ENCODE measurements at places on chromosomes 2 and 18.

DNA sequence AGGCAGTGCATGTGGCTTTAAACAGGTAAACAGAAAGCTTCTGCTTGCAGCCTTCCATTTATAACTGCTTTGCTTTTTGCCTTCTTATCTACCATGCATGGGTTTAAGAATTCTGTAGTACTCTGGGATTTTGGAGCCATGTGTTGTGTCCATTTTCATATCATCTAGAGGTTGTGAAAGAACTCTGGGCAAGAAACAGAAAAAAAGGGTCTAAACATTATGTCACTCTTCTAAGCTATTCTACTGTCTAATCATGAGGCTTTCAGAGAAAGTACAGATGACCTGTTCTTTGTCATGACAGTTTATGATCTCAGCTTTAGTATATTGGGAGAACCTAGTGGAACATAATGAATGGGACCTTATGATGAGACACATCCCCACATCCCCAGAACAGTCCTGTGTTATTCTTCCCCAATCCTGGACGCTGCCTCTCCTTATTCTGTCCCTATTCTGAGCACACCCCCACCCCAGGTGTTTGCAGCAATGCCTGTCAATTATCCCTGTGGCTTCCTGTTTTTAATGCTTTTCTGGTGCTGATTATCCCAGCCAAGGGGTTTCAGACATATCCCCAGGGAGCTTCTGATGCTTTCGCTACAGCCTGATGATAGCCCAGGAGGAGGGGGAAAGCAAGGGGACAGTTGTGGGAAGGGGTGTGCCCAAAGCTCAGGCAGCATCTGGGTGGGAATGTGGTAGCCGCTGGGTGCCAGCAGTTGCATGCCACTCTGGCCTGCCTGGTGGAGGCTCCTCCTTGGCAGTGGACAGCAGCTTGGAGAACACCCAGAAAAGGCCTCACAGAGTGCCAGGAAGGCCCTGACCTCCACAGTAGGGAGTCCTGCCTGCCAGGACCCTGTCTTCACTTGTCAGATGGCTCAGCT, 169.5 kb upstream of the MAP3K20 start:
- no peak for DNase-seq

DNA sequence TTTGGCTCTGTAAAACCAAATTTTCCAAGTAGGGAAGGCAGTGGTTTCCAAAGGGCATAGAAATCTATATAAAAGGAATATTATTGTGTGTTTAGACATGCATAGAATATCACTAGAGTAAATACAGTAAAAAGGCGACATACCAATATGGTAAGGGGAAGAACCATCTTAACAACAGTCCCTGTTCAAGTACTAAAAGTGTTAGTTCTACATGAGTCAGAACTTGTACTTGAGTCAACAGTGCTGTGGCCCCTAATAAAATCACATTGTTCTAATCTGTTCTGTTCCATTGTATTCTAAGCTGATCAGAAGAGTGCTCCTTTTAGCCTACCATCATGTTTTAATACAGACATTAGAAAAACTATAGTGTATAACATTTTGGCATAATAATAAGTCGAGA, 36.1 kb upstream of the TNFRSF11A start:
- no peak for DNase-seq

DNA sequence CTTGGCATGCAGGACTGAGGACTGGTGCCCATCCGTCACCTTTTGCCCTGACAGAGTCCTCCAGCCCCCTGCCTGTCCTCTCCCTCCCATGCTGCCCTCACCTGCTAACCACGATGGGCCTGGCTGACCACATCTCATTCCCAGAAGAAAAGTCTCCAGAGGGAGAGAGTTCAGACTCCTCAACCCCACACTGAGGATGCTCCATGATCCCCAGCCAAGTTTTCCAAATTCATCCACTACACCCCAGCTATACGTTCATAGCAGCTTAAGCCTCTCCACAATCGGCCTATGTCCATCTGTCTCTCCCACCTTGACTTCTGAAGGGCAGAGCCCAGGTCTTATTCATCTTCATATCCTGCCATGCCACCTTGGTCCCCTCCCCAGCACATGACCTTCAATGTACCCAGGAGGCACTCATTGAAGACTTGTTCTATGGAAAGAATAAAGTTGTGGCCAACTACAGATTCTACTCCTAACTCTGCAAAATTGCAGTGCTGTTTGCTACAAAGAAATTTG, 115.6 kb upstream of the ID2 start:
- DNase-seq: no peak

- DNase-seq: no peak
Measured at GRCh38 chr2:120591572-120591971, 144.1 kb upstream of the GLI2 start.

DNA sequence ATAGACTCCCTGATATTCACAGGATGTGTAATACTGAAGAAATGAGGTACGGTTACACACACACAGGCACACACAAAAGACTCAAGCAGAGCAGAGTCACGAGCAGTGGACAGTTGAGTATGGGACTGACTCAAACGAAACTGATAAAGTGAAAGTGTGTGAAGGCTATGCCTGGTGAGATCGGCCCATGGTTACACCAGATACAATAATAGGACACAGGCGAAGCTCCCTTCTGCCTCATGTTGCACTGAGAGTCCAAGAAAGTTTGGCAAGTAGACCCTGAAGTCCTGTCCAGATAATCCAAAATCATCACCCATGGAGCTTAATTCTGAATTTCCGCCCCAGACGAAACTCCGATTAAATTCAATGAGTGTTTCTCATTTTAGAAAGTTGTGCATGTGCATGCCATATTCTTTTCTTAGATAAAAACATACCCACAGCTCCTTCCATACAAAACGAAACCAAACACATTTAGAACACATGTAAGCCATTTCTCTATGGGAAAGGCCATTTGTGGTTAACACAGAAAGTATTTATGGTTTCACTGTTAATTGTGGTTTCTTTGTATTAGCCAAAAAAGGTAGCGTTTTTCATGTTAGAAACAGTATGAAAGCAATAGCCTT, 567.6 kb downstream of the PLCL1 start:
- DNase-seq: no peak

DNA sequence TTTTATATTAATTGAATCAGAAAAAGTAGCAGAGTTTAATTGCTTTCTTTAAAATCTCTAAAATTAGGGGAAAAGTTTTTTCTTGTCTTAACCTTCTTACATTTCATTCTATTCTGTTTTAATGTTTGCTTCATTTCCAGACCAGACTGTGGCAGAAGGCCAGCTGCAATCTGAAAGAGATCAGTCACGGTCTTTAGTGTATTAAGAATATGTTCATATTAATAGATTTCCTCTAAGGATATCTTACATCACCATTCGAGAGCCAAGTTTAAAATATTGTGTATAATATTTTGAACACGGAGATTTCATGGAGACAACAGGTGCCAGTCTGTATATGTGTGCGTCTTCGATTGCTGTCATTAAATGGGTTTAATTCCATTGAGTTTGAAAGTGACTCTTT, 230.9 kb upstream of the ZSWIM2 start:
- no peak for DNase-seq

DNA sequence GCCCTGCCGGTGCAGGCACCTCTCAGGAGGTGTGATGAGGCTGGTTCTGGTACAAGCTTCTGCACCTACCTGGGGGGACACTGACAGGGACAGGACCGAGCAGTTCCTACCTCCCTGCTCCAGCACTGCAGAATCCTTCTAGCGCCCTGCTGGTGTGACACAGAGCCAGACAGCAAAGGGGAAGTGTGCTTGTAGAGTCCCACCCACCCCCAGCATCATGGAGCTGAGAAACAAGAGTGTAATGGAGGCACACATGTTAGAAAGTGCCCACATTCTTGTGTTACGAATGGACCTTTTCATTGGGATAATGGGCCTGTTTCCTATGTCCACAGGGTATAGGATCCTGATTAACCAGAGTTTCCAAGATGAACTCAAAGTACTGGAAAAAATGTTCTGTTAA, 38.3 kb downstream of the OXER1 start:
- DNase-seq: no peak

DNA sequence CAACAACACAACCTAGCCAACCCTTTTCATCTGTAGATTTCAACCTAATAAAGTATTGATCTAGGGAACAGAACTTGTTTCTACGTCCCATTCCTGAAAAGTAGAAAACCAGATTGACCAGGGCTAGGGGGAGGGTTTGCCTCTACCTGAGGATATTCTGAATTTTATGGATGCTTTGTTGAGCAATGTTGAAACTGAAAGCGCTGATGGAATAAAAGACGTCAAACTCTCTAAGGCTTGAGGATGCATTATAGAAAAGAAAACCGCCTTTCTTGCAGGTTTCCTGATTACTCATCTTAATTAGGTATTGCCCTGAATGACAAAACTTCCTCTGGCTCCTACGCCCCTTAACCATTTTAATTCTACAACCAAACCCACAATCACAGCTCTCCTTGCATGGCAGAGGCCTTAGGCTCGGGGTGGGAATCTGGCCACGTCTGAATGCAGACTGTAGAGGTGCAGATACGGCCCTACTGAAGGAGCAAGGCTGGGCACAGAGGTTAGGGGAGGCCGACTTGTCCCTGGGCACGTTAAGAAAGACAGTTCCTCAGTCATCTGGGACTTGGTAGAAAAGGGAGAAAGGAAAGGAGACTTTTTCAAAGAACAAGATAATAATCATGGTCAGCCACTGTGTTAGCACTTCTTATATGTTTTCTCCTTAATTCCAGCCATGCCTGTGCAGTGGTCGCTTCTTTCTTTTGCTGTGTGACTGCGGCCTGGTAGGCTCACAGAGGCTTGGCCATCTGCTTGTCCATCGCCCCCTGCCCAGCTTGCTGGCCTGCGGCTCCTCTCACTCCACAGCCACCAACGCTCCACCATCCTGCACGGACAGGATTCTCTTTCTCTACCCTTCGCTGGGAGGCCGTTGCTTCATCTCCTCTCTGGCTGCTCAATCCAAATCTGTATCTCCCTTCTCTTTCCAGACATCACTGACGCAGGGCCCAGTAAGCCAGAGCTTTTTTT, 209.5 kb downstream of the VAPA start:
- DNase-seq: no peak

GRCh38 chr18:45626330-45627203, 11.3 kb downstream of the SLC14A2 start:
- DNase-seq: no peak

DNA sequence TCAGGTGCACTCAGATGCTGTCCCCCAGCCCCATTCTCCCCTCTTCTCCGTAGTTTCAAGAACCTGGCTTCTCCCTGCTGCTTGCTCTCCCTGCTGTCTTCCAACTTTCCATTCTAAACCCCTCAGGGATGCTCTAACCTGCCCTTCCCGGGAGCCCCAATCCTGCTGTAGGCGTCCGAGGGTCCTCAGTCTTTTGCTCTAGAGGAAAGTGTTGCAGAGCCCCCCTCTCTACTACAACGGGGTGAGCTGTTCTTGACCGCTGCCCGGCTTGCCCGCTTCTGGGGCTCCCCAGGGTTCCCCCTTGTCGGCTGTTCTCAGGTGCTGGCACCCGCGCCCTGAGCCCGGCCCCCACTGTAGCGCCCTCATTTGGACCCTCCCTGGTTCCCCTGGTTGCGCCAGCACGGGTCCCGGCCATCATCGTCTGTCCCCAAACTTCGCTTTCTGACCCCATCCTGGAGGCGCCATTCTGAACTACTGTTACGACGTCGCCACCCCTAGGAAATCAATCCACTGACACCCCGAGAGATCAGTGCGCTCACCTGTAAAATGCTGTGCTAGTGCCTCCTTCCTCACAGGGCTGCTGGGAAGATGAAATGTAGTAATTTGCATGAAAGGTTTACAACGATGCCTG, 31.9 kb upstream of the REG3G start:
- no peak for DNase-seq

All from activated T-helper 9 cell treated with anti-CD3 and anti-CD28 coated beads, Interleukin-2, amount 50 U/mL, for 16 hours (primary cell).